ENCODE measurements at places on chromosomes 12 and 14.

- no peaks in the 10 kb centered on the region for H3K27me3 ChIP-seq
- H3K4me1 ChIP-seq, result no peaks in the 10 kb centered on the region
- no peak overlapping the region for H3K27ac ChIP-seq
- H3K4me3 ChIP-seq, result no peak overlapping the region
- no peaks in the 10 kb centered on the region for H3K36me3 ChIP-seq
- no peak for DNase-seq
Observed at GRCh38 chr14:106395456-106396050, 869.2 kb downstream of the TMEM121 start.

DNA sequence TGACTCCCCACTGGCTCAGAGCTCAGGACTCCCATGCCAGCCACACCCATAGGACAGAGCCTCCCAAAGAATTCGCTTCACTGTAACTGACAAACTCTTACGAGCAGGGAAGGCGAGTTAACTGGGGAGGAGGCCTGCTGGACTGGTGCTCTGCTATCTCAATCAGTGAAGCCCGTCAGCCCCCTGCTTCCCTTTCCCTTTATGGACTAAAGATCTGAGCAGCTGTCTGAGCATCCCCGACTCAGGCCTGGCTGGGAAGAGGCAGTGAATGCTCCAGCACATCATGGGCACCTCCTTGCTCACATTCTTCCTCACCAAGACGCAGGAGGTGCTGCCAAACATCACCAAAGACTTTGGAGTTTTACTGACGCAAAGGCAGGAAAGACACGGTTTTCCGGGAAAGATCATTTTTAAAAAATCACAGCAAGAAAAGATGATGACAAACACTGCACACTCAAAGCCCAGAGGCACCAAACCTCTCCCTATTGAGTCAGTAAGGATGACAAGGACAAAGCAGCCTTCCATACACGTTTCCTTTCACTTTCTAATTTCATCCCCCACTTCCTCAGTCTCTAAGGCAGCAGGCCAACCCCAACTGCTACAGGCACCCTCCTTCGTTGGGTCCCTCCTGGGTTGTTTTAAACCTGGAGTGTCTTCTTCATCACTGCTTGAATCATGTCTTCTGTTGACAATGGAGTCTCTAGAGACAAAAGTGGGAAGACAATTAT, 45.0 kb upstream of the P2RX7 start:
- H3K4me3 ChIP-seq, result no peak overlapping the region
- DNase-seq, result no peak
- H3K36me3 ChIP-seq, result no peaks in the 10 kb centered on the region
- no peaks in the 10 kb centered on the region for H3K4me1 ChIP-seq
- H3K27me3 ChIP-seq, result no peaks in the 10 kb centered on the region

DNA sequence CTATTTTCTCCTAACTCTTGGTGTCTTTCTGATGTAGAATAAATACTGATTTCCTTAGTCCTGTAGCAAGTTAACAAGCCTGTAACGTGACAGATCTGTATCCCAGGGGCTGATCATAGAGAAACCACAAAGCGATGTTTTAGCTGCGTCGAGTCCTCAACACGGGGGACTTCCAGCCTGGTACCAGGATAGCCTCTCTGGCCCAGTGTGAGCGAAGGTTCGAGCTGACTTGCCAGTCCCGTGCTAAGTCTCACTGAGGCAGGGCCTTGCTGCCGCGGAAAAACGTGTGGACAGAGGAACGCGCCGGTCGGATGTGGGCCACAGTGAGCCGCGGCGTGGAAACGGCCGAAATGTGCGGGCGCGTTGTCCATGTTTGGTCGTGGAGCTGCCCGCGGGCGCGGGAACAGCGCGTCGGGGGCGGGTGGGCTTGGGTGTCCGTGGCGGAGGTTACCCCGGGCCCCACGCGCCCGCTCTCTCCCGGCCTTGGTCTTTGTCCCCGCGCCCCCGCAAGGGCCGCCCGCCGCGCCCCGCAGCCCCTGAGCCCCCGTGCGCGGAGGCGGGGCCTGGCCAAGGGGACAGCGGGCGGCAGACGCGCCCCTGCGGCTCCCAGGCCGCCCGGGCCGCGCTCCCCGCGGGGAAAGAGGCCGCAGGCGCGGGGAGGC, 531 bp upstream of the EML1 start:
- H3K4me1 ChIP-seq, result peaks cover 2% of the 10 kb centered on the region
- no peaks in the 10 kb centered on the region for H3K36me3 ChIP-seq
- H3K4me3 ChIP-seq, result peak overlapping the region; percentile 51
- DNase-seq, result peak; percentile 25

DNA sequence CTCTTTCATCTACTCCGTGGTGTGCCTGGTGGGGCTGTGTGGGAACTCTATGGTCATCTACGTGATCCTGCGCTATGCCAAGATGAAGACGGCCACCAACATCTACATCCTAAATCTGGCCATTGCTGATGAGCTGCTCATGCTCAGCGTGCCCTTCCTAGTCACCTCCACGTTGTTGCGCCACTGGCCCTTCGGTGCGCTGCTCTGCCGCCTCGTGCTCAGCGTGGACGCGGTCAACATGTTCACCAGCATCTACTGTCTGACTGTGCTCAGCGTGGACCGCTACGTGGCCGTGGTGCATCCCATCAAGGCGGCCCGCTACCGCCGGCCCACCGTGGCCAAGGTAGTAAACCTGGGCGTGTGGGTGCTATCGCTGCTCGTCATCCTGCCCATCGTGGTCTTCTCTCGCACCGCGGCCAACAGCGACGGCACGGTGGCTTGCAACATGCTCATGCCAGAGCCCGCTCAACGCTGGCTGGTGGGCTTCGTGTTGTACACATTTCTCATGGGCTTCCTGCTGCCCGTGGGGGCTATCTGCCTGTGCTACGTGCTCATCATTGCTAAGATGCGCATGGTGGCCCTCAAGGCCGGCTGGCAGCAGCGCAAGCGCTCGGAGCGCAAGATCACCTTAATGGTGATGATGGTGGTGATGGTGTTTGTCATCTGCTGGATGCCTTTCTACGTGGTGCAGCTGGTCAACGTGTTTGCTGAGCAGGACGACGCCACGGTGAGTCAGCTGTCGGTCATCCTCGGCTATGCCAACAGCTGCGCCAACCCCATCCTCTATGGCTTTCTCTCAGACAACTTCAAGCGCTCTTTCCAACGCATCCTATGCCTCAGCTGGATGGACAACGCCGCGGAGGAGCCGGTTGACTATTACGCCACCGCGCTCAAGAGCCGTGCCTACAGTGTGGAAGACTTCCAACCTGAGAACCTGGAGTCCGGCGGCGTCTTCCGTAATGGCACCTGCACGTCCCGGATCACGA, 2.2 kb downstream of the SSTR1 start:
- H3K27ac ChIP-seq, result no peak overlapping the region
- DNase-seq, result no peak
- peaks cover 49% of the 10 kb centered on the region for H3K27me3 ChIP-seq

DNA sequence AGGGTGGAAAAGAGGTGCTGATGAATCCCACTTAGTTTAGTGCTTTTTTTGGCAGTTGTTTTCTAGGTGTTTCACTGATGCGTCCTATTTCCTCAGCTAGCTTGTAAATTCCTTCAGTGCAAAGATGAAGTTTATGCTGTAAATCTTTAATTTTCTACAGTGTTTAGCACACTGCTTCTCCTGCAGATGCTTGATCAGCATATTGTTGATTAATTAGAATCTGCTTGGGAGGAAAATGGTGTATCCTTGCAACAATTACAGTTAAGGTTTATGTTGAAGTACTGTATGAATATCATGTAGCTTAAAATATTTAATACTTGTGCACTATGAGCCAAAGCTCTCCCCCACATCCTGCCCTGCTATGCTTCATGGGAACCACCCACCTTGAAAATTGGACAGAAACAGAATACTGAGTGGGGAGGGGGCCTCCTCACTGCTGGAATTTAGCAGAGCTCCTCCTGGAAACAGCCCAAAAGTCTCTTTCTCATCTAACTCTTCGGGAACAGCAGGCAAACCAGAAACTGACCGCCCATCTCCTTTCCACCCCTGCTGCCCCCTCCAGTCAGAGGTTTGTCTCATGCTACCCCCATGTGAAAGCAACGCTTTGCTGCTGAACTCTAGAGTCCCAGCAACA, 20.3 kb upstream of the DHRS4 start:
- no peak for DNase-seq
- no peak overlapping the region for H3K4me3 ChIP-seq
- peaks cover 2% of the 10 kb centered on the region for H3K4me1 ChIP-seq
- H3K27ac ChIP-seq, result no peak overlapping the region
- no peaks in the 10 kb centered on the region for H3K27me3 ChIP-seq

DNA sequence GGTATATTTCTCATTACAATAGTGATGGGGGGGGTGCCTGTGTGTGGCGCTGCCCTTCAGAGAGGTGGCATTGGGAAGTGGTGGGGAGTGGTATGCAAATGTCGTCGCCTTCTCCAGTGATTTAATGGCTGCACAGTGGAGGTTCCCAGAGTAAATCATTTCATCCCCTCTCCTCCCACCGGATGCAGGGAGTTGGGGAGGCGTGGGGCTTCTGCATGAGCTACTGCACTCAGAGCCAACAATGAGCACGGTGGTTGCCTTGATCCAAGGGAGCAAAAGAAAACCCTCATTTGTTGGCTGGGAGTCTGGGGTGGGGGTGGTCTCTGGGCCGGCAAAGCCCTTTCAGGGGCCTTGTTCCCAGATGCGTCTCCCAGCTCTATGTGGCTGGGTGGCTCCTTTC, 124.3 kb downstream of the AACS start:
- H3K4me1 ChIP-seq, result peaks cover 15% of the 10 kb centered on the region
- H3K36me3 ChIP-seq, result no peaks in the 10 kb centered on the region
- H3K4me3 ChIP-seq, result no peak overlapping the region
- no peak overlapping the region for H3K27ac ChIP-seq
- no peak for DNase-seq

- no peaks in the 10 kb centered on the region for H3K36me3 ChIP-seq
- no peak overlapping the region for H3K27ac ChIP-seq
- no peaks in the 10 kb centered on the region for H3K4me1 ChIP-seq
- DNase-seq, result no peak
- H3K4me3 ChIP-seq, result no peak overlapping the region
- no peaks in the 10 kb centered on the region for H3K27me3 ChIP-seq
Observed at GRCh38 chr14:60211153-60211552, 37.9 kb upstream of the PPM1A start.

DNA sequence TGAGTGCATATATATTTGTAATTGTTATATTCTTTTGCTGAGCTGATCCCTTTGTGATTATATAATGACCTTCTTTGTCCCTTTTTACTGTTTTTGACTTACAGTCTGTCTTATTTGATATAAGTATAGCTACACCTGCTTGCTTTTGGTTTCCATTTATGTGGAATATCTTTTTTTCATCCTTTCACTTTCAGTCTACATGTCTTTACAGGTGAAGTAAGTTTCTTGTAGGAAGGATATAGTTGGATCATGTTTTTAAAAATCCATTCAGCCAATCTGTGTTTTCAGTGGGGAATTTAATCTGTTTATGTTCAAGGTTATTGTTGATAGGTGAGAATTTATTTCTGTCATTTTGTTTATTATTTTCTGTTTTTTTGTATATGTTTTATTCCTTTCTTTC, 12.1 kb downstream of the GZMH start:
- H3K27me3 ChIP-seq, result no peaks in the 10 kb centered on the region
- H3K27ac ChIP-seq, result no peak overlapping the region
- H3K4me1 ChIP-seq, result no peaks in the 10 kb centered on the region
- H3K36me3 ChIP-seq, result no peaks in the 10 kb centered on the region

- H3K27ac ChIP-seq, result no peak overlapping the region
- no peaks in the 10 kb centered on the region for H3K36me3 ChIP-seq
- no peak for DNase-seq
- no peaks in the 10 kb centered on the region for H3K27me3 ChIP-seq
- no peak overlapping the region for H3K4me3 ChIP-seq
- H3K4me1 ChIP-seq, result no peaks in the 10 kb centered on the region
Observed at GRCh38 chr12:80400571-80400991, 43.5 kb upstream of the PTPRQ start.
